GM23338 (cell line): ENCODE measurements at places on chromosomes 5 and 9. TPM values are rescaled to one million over a fixed set of nuclear protein-coding genes. Genes with fewer than 3 reads are reported as not detected.

Gene SPATA31C1
- total RNA-seq = 0.08 TPM in 1 of 2 replicates, not detected in the other

Gene PDE6A
- not detected in 2 replicates for total RNA-seq

Gene ZNF462
- 87.8 and 101 TPM in 2 replicates for total RNA-seq

GRCh38 chr5:155367841-155368240, 354.3 kb downstream of the KIF4B start:
- no peak overlapping the region for H3K27ac ChIP-seq
- no peak overlapping the region for H3K4me3 ChIP-seq
- 0 out of 2 replicates have a peak, but pooled peaks cover 9% of the 10 kb centered on the region for H3K4me1 ChIP-seq
- no peak for DNase-seq
- no peaks in the 10 kb centered on the region for H3K36me3 ChIP-seq
- no peaks in the 10 kb centered on the region for H3K27me3 ChIP-seq

DNA sequence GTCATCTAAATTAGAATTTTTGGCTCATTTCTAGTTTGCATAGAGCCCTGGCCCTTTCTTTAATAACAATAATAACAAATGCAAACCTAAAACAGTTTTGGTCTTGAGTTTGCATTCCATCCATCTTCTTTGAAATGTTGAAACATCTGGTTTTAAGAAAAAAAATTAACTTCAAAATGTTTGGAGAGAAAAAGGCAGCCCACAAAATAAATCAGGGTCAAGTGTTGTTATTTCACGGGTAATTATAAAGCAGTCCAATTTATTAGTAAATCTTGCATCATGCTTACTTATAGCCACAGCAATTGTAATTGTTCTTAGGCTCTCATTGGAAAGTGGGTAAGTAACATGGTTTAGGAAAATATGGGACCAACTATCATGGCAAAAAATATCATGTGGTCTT, 247.0 kb upstream of the MEF2C start:
- no peak overlapping the region for H3K27ac ChIP-seq
- H3K27me3 ChIP-seq = no peaks in the 10 kb centered on the region
- no peak overlapping the region for H3K4me3 ChIP-seq

GRCh38 chr5:59116231-59116865, 533.5 kb downstream of the RAB3C start:
- H3K27ac ChIP-seq = no peak overlapping the region
- peaks cover 7% of the 10 kb centered on the region; the same call in 1 of the 2 replicates for H3K4me1 ChIP-seq
- H3K36me3 ChIP-seq = no peaks in the 10 kb centered on the region
- H3K4me3 ChIP-seq = no peak overlapping the region

DNA sequence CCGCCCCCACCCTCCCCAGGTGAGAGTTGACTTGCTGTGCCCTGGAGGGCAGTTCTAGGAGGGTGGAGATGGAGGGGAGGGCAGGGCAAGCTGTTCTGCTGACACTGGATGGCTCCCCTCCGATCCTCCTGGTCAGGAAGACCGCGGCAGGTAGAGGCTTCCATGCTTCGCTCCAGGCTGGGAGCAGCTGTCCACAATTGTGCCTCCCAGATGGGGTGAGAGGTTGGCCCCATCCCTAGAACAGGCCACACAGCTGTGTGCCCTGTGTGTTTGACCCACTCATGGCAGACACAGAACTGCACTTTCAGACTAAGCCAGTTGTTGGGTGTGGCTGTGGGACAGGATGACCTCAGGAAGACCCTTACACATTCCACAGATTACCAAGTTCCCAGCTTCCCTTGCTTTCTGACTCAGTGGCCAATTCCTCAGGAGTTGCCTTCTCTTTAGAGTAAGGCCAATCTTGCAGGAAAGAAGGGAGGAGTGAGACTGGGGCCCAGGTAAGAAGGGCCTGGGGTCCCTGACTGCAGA, 72.1 kb upstream of the HSPA9 start:
- no peak overlapping the region for H3K27ac ChIP-seq
- DNase-seq = no peak
- peaks cover 27% of the 10 kb centered on the region for H3K4me1 ChIP-seq
- no peaks in the 10 kb centered on the region for H3K36me3 ChIP-seq
- H3K27me3 ChIP-seq = no peaks in the 10 kb centered on the region

- no peak overlapping the region for H3K4me3 ChIP-seq
- no peak for DNase-seq
- H3K27me3 ChIP-seq = no peaks in the 10 kb centered on the region
- H3K4me1 ChIP-seq = peaks cover 53% of the 10 kb centered on the region
- peaks cover 10% of the 10 kb centered on the region; the same call in 1 of the 2 replicates for H3K36me3 ChIP-seq
Observed at GRCh38 chr5:147430628-147431027, 79.2 kb downstream of the DPYSL3 start.

- H3K4me3 ChIP-seq = no peak overlapping the region
- H3K4me1 ChIP-seq = no peaks in the 10 kb centered on the region
- no peaks in the 10 kb centered on the region for H3K36me3 ChIP-seq
- H3K27ac ChIP-seq = no peak overlapping the region
- no peak for DNase-seq
Observed at GRCh38 chr9:36928210-36928609, 105.9 kb downstream of the PAX5 start.
